ENCODE measurements at places on chromosomes 2 and 18.

DNA sequence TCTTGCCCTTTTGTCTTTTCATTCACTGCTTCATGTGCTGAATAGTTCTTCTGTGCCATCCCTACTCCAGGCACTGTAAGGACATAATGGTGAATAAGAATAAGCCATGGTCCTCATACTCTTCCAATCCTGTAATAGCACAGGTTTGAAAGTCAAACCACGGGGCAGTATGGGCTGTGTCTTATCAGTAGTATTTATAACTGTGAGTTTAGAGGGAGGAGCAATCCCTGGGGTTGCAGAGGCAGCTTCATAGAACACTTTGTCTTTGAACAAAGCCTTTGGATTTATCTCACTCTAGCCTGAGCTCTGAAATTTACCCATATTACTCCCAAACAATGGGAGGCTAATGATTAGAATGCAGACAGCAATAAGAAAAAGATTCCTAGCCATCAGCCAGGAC lies 30.2 kb upstream of the ALK start:
- peaks cover 13% of the 10 kb centered on the region for H3K27me3 ChIP-seq
- no peak overlapping the region for H3K27ac ChIP-seq
- no peak for DNase-seq
- no peaks in the 10 kb centered on the region for H3K4me1 ChIP-seq
- no peak overlapping the region for H3K4me3 ChIP-seq

- H3K36me3 ChIP-seq = peaks cover 2% of the 10 kb centered on the region
- H3K4me1 ChIP-seq = peaks cover 31% of the 10 kb centered on the region
- peak overlapping the region; percentile 15 for H3K4me3 ChIP-seq
- no peak overlapping the region for H3K27ac ChIP-seq
These were observed 1.6 kb upstream of the NAGK start for GRCh38 chr2:71066856-71067255.

DNA sequence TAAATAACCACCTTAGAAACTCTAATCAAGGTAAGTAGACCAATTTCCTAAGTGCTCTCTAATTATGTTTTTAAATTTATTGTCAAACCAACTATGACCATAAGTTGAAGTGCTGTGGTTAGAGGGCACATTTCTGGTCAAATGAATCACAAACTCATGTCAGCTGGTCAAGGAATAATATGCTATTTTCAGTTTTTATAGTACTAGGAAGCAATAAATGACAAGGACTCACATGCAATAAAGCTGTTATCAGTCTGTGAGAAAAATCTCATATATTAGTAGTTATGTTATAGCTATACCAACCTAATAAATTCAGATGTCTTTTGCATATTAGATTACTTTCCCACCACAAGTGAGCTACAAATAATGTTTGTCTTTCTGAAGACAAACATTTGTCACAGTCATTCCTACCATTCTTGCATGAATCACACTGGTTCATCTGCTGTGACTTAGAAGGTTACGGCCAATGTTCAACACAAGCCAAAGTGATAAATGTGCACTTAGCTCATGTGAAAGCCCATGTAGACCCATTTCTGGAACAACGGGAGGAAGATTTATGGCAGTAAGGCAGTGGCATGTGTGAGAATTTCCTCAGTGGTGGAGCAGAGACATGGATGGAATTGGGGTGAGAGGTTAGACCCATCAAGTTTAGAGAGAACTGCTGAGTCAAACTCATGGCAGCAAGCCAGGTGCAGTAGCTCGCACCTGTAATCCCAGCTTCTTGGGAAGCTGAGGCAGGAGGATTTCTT lies 27.4 kb upstream of the CCNYL1 start:
- peaks cover 11% of the 10 kb centered on the region for H3K27me3 ChIP-seq
- DNase-seq = no peak
- peaks cover 3% of the 10 kb centered on the region for H3K4me1 ChIP-seq
- no peak overlapping the region for H3K27ac ChIP-seq
- no peaks in the 10 kb centered on the region for H3K36me3 ChIP-seq
- no peak overlapping the region for H3K4me3 ChIP-seq

DNA sequence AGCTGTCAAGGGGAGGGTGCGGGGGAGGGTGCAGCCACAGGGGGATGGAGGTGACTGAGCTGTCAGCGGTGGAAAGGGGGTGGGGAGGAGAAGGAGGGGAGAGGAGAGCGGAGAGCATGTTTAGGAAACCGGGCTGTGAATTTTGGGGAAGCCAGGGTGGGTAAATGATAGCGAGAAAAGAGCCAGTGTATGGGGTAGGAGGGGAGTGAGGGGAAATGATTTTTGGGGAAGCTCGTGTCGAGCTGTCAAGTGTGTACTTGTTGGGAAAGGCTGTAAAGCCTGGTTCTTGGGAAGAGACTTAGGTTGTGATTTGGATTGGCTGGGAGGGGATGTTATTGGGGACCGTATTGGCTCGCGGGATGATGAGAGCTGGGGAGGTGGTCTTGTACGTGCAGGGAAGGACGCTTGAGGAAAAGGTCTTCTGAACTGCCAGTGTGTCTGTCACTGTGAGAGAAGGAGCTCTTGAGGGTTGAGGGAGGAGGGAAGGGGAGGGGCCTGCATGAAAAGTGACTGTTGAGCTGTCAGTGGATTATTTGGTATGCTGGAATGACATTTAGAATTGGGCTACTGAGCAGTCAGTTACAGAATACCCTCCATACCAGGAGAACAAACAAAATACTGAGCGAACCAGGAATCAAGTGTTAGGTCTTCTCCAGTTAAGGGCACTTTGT lies 1.0 kb downstream of the UBR3 start:
- peak overlapping the region; percentile 87 for H3K27ac ChIP-seq
- no peaks in the 10 kb centered on the region for H3K27me3 ChIP-seq
- peaks cover 34% of the 10 kb centered on the region for H3K4me1 ChIP-seq
- peak overlapping the region; percentile 98 for H3K4me3 ChIP-seq
- H3K36me3 ChIP-seq = peaks cover 5% of the 10 kb centered on the region

Measured in activated naive CD8-positive, alpha-beta T cell treated with anti-CD3 and anti-CD28 coated beads, Interleukin-2, amount 10 ng/mL, durations not matched to agents 7 days and 5 days (primary cell).